ENCODE measurements at places on chromosomes 4 and X. TPM values are rescaled to one million over a fixed set of nuclear protein-coding genes. Genes with fewer than 3 reads are reported as not detected.

TCP11X2 gene
- not detected for total RNA-seq

CEP135 gene
- 0.53 TPM for total RNA-seq

DNA sequence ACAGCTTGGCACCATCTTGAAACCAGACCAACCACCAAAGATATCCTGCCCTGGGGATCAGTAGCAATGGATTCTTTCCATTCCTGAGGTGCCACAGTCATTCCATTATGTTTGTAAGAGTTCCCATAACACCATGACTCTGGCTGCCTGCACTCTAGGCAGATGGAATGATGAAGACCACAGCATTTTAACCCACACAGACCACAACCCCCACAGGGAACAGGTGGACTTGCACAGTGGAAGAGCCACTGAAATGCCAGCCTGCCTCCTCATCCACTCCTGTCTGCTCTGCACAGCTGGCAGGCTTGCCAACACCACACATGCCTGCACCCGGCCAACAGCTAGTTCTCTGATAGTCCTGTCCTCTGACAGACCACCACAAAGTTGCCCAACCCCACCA is 2362.2 kb upstream of the AGA start:
- H3K4me3 ChIP-seq: no peak overlapping the region
- H3K27ac ChIP-seq: no peak overlapping the region
- no peaks in the 10 kb centered on the region for H3K4me1 ChIP-seq

GRCh38 chr4:113893546-113893945 is 85.9 kb downstream of the ARSJ start:
- no peaks in the 10 kb centered on the region for H3K36me3 ChIP-seq
- H3K4me3 ChIP-seq: no peak overlapping the region
- H3K27me3 ChIP-seq: no peaks in the 10 kb centered on the region
- H3K4me1 ChIP-seq: no peaks in the 10 kb centered on the region
- H3K27ac ChIP-seq: no peak overlapping the region

DNA sequence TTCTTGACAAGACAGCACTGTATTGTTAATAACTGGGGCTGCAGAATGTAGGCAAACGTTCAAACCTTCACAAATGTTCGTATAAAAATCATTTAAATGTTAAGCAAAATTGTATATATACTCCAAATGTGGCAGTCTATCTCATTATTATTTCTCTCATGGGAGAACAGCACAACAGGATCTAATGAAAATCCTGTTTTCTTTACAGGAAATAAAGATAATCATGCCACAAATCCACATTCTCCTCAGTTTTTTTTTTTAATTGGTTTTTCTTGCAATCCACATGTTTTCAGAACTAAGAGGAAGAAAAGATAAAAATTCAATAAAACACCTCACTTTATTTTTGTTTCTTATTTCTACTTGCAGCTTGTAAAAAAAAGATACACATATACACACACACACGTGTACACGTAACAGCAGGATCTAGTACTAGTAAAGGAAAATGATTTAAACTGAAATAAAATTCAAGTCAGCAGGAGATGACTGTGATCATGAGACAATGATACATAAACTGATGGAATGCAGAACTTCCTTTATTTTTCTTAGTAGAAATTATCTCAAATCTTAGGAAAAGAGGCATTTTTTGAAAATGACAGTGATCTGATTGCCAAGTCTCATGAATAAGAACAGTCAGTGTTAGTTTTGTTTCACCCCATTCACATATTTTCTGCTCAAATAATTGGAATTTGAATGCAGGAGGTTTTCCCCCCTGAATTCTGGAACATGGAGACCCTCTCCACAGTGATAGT is 11.3 kb downstream of the APBB2 start:
- peaks cover 5% of the 10 kb centered on the region for H3K4me1 ChIP-seq
- DNase-seq: no peak
- H3K4me3 ChIP-seq: no peak overlapping the region
- no peaks in the 10 kb centered on the region for H3K27me3 ChIP-seq
- H3K27ac ChIP-seq: no peak overlapping the region

GRCh38 chr4:53693909-53694308 is 102.6 kb upstream of the LNX1 start:
- H3K27ac ChIP-seq: no peak overlapping the region
- no peaks in the 10 kb centered on the region for H3K4me1 ChIP-seq
- no peaks in the 10 kb centered on the region for H3K36me3 ChIP-seq
- H3K4me3 ChIP-seq: no peak overlapping the region
- no peaks in the 10 kb centered on the region for H3K27me3 ChIP-seq

DNA sequence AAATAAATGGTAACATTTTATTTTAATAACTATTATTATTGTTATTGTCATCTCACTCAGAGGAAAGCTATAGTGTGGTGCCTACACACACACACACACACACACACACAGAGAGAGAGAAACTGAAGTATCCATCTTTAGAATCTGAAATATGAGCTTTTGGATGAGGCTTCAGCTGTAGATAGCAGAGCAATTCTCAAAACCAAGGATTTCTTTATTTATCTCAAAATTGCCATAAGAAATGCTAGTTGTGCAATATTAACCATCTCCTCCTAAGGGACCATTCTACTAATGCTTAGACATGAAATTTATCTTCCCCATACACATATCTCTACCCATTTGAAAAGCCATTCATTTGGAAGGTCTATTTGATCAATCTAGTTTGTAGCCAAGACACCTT is 50.1 kb upstream of the SGMS2 start:
- H3K27ac ChIP-seq: no peak overlapping the region
- H3K4me3 ChIP-seq: no peak overlapping the region
- no peaks in the 10 kb centered on the region for H3K27me3 ChIP-seq
- H3K36me3 ChIP-seq: no peaks in the 10 kb centered on the region

GRCh38 chr4:40283968-40284367 is 51.2 kb upstream of the CHRNA9 start:
- DNase-seq: no peak
- H3K36me3 ChIP-seq: no peaks in the 10 kb centered on the region
- H3K27me3 ChIP-seq: no peaks in the 10 kb centered on the region
- no peak overlapping the region for H3K4me3 ChIP-seq
- no peak overlapping the region for H3K27ac ChIP-seq

Measured in ascending aorta (tissue), 2 donors.